ENCODE measurements at places on chromosomes 1 and 21.

- peak; percentile 35 for DNase-seq
These were observed 24.3 kb downstream of the AHCTF1 start for GRCh38 chr1:246907472-246907871.

DNA sequence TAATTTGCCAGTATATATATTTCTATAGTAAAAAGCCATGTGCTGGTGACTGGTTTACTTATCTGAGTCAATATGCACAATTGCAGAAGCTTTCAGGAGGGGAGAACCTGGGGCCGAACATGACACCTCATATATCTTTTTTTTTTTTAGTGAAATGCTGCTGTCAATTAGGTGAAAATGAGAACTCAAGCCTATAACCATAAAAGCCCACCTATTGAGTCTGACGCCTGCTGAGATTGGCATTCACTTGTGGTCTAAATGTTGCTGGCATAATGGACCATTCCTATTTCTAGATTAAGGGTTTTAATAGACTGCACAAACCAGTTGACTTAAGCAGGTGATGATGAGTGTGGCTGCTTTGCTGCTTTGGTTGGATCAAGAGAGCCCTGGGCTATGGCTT, 10.8 kb downstream of the NTMT2 start:
- DNase-seq = no peak

- DNase-seq = no peak
These were observed 1.6 kb downstream of the AGO4 start for GRCh38 chr1:35809114-35810095.

DNA sequence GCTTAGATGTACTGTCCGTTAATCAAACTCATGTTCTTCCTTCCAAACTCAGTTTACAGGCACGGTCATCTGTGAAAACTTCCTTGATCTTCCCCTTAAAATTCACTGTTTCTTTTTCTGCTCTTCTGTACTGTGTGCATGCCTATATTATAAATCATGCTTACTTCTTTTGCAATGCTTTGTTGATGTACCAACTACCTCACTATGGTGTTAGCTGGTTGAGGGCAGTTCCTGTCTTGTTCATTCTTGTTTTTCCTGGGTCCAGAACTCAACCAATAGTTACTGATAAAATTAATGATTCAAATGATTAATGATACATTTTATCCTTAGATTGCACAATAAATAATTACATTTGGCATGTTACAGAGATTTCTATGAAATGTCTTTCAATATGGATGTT, 163.8 kb downstream of the CHRM3 start:
- no peak for DNase-seq

GRCh38 chr1:63908016-63908415, 134.2 kb downstream of the ROR1 start:
- DNase-seq = no peak

DNA sequence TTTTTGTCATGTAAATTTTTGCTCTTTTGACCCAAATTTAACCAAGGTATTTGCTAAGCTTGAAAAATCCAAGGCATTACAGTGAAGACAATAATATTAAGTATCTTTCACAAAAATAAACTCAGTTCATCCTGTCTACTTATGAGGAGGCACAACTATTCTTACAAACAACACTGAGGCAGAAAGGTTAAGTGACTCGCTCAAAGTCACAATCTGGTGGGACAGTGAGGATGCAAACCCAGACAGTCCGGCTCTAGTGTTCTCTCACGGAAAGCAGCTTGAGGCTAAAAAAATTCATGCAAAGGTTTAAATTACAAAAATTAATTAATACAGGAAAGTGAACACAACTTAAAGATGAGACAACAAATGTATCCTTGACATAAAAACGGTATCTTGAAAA, 125.3 kb downstream of the SIPA1L2 start:
- no peak for DNase-seq

DNA sequence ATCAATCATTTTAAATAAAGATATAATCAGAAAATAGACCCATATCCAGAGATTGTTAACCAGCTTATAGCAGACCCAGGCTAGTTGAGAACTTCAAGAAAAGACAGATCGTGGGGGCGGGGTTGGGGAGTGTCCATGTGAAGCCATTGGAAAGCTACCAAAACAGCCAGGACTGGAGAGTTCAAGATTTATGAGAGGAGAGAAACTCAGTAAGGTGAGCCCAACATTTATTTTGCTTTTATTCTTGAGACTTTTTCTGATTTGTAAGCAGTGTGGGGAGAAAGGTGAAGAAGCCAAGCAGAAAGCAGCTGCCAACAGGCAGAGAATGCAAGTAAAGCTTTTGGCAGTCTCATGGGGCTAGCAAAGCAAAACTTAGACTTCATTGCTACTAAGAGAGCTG, 179.9 kb downstream of the VPS13D start:
- DNase-seq = no peak

- DNase-seq = no peak
These were observed 359.0 kb upstream of the PTBP2 start for GRCh38 chr1:96362623-96363022.

DNA sequence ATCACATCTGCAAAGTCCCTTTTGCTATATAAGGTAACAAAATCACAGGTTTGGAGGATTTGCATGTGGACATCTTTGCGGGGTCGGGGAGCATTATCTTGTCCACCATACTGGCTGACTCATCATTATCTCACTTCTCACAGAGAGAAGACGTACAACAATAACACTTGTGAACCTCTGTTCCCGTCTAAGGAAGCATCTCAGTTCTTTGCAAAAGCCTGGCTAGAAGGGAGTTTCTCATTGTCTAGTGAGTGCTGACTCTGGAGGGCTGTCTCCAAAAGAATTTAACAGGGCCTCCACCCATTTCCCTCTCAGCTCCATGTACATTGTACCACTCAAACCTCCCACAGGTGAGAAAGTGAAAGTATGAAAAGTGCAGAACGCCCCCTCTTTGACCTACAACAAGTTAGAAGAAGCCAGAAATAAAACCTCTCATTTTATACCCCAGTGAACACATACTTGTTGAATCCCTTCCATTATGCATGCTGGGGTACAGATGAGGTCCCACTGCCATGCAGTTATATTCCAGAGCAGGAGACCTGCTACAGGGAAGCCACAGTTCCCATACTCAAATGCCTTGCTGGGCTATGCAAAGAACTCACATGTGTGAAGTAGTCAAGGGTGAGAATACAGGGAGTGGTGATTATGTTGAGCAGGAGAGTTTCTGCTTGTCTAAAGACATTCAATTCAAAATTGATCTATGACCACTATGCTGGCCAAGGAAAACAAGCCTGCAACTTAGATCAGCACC, 121.7 kb upstream of the PRDX6 start:
- DNase-seq = no peak

GRCh38 chr1:94927405-94928175, 680 bp upstream of the CNN3 start:
- DNase-seq = no peak

DNA sequence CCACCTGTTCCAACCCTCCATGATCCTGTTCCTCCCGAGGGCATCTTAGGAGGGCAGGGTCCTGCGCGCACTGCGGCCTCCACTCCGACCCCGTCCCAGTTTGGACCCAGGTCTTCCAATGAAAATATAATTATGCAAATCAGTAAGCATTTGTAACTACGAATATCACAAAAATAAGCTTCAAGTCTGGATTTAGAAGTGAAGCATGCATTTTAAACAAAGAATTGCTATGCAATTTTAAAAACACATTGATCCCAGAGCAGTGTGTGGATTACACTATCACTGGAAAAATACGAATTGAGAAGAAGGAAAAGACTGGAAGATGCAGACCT, 673 bp downstream of the PRMT2 start:
- no peak for DNase-seq
